ENCODE measurements at places on chromosomes 3 and 15.
A peak's percentile ranks its signal among the peaks of the same experiment; 100 is the strongest.

GRCh38 chr15:29571792-29572431, 250.4 kb downstream of the TJP1 start:
- no peak for DNase-seq

- DNase-seq: peak; percentile 73
Measured at GRCh38 chr15:40776537-40777141, 6.9 kb downstream of the C15orf62 start.

- no peak for DNase-seq
Measured at GRCh38 chr3:116155841-116156240, 289.4 kb downstream of the LSAMP start.

GRCh38 chr3:194715022-194715800, 29.5 kb downstream of the FAM43A start:
- DNase-seq: peak; percentile 51

DNA sequence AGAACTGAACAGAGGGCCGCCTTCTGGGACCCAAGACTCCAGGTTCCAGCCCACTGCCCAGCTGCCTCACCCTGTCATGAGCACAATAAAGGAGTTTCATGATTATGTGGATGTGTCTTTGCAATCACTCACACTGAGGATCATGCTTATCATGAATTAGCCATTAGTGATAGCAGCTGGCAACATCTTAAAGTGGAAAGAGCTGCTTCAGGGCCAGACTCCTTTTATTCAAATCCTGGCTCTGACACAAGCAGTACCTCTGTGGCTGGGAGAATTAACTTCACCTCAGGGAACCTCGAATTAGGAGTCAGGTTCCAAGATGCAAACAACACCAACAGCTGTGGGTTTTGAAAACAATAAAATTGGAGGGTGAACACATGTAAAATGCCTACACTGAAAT, 6.6 kb upstream of the SCAP start:
- no peak for DNase-seq

- no peak for DNase-seq
Measured at GRCh38 chr3:114119776-114120175, 59.1 kb downstream of the DRD3 start.

DNA sequence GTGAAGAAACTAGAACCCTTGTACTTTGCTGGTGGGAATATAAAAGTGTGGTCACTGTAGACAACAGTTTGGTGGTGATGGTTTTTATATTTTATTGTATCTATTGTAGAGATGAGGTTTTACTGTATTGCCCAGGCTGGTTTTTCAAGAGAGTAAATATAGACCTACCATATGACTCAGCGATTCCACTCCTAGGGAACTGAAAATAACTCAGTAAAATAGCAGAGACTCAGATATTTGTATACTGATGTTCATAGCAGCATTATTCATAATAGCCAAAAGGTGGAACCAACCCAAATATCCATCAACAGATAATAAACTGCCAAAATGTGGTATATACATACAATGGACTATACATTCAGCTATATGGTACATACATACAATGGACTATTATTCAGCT, 68.8 kb upstream of the IL12A start:
- no peak for DNase-seq

GRCh38 chr3:165259541-165260193, 63.5 kb upstream of the SLITRK3 start:
- DNase-seq: no peak

GRCh38 chr15:98580572-98580971, 67.8 kb upstream of the IGF1R start:
- no peak for DNase-seq

GRCh38 chr3:196883361-196883760, 15.6 kb downstream of the SENP5 start:
- DNase-seq: no peak

DNA sequence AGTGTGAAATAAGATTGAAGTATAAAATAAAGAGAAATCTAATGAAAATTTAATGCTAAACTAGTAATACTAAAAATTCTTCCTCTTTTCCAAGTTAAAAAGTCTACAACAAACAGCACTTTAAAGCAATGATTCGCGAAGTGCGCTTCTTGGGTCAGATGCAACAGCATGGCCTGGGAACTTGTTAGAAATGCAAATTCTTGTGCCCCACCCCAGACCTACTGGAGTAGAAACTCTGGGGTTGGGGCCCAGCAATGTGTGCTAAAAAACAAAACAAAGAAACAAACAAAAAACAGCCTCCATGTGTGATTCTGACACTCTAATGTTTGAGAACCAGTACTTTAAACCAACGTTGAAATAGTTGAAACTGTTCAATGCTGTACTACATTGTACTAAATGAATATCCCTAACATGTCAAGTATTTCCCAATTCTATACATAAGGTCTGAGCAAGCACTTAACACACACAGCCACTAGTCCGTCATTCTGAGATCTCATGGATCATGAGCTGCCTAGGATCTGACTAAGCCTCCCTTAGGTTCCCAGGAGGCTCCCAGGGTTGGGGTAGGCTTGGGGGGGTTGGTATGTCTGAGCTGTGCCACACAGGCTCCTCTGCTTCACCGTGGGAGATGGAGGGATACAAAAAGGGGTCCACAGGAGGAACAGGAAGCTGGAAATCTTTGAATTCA, 6.1 kb downstream of the RASGRP1 start:
- no peak for DNase-seq

DNA sequence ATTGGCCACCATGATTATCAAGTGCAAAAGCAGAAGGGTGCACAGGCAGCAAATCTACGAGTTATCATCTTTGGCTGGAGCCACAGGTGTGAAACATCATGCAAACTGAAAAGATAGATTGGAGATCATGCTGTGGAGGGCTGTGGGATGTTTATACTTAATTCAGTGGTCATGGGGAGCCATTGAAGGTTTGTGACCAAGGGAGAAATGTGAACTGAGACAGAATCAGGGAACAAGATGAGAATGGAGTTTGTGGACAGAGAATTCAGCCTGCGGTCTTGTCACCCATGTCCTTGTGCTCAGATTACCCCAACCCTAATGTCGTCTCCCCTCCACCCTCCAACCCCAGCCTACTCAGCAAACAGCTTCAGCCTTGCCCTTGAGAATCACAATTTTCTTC, 62.9 kb upstream of the ACAN start:
- no peak for DNase-seq

- DNase-seq: peak; percentile 35
Measured at GRCh38 chr3:123489400-123490004, 40.6 kb upstream of the ADCY5 start.

DNA sequence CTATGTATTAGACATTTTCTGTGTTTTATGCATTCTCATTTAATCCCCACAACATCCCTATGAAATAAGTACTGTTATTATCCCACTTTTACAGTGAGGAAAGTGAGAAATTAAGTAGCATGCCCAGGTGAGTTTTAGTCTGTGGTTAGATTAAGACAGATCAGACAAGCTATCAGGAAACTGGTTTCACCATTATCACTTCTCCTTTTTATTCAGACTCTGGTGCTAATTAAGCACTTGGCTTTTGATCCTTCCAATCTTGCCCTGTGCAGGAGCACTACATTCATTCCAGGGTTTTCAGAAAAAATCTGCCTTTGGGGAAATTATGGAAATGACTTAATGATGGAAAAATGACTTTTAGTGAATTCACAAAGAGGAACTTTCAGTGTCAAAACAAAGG, 115.2 kb downstream of the TMEM108 start:
- no peak for DNase-seq

DNA sequence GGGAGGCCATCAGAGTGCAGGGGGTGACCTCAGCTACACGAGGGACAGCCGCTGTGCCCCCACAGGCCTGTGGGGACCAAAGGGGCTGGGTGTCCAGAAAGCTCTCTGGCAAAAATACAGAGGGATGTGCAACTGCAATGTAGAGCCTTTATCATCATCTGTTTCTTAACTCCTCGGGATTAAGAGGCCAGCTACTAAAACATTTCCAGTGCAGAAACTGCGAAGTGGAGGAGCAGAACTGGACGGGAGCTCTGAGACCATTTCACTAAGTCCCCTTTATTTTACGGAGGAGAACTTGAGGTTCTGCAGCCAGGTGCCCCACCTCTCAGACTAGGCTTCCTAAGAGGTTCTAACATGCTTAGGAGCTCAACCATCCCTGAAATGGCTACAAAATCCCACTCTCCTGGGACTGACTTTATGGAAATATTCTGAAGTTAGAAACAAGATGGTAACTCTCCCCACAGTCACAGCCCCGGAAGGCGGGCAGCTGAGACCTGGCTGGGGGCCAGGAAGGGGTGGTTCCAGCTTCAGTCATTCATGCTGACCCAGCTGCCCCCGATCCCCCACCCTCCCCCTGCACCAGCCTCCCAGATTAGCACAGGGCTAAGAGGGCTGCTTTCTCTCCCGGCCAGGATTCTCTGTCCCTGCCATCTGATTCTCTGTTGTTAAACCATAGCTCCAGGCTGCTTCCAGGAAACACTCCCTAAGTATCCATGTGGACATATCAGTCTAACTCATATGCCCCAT, 40.3 kb downstream of the UMPS start:
- no peak for DNase-seq

GRCh38 chr3:31008994-31009393, 114.5 kb upstream of the GADL1 start:
- no peak for DNase-seq

DNA sequence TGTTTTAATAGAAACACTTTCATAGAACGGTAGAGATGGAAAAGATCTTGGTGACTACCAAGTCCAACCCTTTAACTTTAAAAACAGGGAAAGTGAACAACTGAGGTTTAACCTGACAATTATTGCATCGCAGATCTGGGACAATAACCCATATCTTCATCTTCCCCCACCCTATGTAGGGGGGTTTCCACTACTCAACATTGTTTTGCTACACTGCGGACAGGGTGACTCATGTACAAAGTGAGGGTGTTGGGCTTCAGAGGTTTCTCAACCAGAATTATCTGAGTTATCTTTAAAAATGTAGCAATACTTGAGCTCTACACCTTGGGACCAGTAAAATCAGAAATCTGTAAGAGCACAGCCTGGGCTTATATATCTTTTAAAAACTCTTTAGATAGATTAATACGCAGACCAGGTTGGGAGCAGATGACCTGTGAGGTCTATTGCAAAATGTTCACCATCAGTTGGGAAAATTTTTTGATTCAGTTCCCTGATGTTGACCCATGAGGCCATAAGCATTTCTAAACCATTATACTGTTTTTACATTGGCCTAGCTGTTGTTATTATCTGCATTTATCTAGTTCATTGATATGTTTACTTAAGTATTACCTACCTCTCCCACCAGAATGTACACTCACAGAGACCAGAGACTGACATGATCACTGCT, 103.6 kb upstream of the ICE2 start:
- peak; percentile 73 for DNase-seq

GRCh38 chr3:30613133-30613825, 6.9 kb downstream of the TGFBR2 start:
- no peak for DNase-seq

DNA sequence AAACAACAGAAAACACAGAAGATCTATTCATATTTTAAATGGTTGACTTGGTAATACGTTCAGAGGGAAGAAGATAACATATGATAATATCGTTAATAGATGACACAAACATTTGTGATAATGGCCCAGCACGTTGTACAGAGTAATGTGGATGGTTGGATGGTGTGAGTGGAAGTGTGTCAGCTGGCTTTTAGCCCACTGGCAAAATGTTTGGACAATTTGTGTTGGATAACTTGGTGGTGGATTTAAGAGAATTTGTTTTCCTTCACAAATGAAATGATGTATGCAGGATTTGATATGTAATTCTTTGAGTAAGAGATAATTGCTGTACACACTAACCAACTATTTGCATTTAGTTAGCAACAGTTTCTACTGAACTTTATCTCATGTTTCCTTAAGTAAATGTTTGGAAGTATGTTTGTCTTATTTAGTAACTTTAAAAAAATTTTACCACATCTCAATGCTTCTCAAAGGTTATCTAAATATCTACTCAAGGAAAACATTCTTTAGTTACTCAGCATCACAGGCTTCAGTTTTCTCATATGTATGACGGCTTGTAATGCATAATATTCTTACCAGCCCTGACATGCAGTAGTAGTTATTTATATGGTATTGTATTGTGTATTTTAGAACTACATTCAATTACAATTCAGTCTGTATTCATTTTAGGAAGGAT, 328.5 kb upstream of the GOLIM4 start:
- DNase-seq: no peak

DNA sequence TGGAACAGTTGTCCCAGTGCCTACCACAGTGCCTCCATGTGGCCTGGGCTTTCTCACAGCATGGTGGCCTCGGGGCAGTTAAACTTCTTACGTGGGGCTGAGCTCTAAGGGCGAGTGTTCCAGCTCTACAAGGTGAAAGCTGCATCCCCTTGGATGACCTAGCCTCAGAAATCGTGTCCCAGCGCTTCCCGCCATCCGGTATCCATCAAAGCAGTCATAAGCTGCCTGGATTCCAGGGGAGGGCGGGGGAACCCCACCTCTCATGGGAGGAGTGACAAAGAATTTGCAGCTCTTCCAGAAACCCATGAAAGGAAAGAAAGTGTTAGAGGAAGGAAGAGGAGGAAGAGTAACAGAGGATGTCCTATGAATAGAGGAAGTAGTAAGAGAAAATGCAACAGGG, 45.8 kb upstream of the CCDC174 start:
- no peak for DNase-seq

DNA sequence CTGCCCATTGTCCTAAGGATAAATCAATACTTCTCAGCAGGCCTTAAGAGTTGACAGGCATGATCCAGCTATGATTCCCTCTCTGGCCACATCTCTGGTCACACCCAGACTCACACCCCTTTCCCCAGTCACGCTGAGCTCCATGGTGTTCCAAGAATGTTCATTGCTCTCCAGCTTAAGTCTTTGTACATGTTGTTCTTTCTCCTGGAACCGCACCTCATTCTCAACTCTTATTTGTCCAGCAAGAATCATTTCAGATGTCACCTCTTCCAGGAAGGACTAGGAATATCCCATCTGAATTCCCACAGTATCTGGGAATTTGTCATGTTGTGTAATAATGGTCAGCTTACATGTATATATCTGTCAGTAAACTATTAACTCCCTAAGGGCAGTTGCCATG, 118.3 kb upstream of the GALNT15 start:
- DNase-seq: no peak

DNA sequence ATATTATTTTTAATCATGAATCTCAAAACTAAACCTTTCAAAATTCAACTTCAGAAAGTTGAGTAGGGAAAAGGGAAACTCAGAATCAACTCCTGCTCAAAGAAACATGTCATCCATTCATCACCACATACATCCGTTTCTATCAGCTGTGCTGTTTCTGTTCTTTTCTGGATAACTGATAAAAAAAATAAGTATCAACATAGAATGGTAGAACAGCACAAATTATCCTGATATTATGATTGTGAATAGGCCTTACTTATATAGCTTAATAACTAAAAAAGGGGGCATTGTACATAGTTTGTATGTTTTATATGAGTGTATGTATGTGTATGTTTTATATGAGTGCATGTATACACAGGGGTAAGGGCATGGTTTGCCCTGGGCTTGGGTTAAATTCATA, 3.1 kb downstream of the TM4SF1 start:
- no peak for DNase-seq

Measured in stimulated activated effector memory CD8-positive, alpha-beta T cell treated with anti-CD3 and anti-CD28 coated beads, Interleukin-12 subunit alpha, Interleukin-12 subunit beta, amount 100 ng/mL, for 72 hours (primary cell).